Ascending aorta (tissue), 2 donors: ENCODE measurements at places on chromosomes 2 and 18.

DNA sequence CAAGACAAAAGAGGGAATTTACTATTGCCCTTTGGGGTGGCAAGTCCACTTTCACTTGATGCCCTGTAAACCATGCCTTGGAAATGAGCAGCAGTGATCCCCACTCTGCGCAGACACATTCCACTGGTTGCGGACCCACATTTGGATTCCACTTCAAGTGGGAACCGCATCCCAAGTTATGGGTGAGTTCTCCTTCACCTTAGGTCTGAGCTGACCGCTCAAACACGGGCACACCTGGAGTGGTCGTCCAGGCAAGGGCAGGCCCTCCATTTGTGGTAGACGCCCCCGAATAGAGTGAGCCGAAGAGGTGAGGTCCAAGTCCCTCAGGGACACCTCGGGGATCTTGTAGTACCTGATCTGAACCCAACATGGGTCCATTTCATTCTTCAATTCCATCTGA, 9.8 kb upstream of the AGXT start:
- no peak for DNase-seq
- H3K36me3 ChIP-seq: no peaks in the 10 kb centered on the region
- H3K4me1 ChIP-seq: no peaks in the 10 kb centered on the region
- no peaks in the 10 kb centered on the region for H3K27me3 ChIP-seq
- H3K4me3 ChIP-seq: no peak overlapping the region
- H3K27ac ChIP-seq: no peak overlapping the region

GRCh38 chr2:145596416-145596815, 1076.5 kb upstream of the ZEB2 start:
- H3K27ac ChIP-seq: no peak overlapping the region
- H3K36me3 ChIP-seq: no peaks in the 10 kb centered on the region
- H3K4me1 ChIP-seq: no peaks in the 10 kb centered on the region
- H3K4me3 ChIP-seq: no peak overlapping the region
- no peaks in the 10 kb centered on the region for H3K27me3 ChIP-seq

- H3K4me3 ChIP-seq: no peak overlapping the region
- no peaks in the 10 kb centered on the region for H3K36me3 ChIP-seq
- H3K27ac ChIP-seq: no peak overlapping the region
Measured at GRCh38 chr2:215921895-215922294, 91.5 kb downstream of the MREG start.

DNA sequence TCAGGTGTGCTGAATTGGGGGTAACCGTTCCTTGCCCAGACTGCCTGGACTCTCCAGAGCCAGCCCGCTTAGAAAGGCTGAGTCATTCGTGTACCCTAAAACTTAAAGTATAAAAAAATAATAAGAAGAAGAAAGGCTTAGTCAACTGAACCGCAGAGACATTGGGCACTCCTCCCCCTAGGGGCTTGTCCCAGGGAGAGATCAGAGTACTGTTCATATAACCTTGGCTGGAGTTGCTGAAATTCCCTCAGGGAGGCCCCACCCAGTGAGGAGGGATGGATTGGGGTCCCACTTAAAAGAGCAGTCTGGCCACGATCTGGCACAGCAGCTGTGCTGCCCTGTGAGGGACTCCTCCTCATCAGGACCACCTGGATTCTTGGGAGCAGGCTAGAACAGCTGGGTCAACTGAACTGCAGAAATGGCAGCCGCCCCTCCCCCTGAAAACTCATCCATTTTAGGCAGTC, 37.2 kb downstream of the ANKRD12 start:
- H3K27ac ChIP-seq: no peak overlapping the region
- H3K4me3 ChIP-seq: no peak overlapping the region
- H3K36me3 ChIP-seq: no peaks in the 10 kb centered on the region
- H3K4me1 ChIP-seq: no peaks in the 10 kb centered on the region

DNA sequence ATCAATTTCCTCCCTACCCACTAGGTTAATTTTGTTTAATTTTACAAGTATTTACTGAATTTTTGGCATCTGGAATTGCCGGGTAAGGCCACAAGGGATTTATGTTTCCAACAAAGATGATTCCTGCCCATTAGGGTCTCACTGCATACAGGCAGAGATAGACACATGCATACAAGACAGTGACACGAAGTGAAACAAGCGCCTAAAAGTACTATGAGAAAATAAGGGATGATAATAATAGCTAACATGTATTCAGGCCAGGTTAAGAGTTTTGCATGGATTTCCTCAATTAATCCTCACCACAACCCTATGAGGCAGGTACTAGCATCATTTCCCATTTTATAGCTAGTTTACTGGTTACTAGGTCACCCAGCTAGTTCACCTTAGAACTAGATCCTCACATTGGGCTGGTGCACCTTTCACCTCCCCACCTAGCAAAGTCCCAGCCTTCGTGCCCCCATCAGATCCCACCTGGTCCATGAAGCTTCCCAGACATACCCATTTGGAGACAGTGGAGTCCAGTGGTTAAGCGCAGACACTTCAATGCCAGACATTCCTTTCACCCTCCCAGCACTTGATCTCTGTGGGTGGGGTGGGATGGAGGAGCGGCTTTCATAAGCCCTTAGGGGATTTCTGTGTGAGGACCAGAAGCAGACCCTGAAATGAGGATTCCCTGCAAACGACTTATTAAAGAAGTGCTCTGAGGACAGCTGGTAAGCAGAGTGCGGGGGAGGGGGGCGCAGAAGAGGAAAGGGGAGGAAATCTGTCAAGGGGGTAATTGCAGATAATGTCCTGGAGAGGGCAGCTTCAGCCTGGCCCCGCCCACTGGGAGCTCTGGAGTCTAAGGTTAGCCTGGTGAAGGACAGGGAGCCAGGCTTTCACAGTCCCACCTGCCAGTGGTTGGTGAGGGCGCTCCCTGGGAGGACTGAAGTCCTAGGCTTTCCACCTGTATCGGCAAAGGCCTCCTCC, 5.8 kb upstream of the DGUOK start:
- no peaks in the 10 kb centered on the region for H3K27me3 ChIP-seq
- no peak overlapping the region for H3K4me3 ChIP-seq
- no peak for DNase-seq
- peaks cover 26% of the 10 kb centered on the region for H3K36me3 ChIP-seq
- H3K27ac ChIP-seq: no peak overlapping the region
- no peaks in the 10 kb centered on the region for H3K4me1 ChIP-seq

DNA sequence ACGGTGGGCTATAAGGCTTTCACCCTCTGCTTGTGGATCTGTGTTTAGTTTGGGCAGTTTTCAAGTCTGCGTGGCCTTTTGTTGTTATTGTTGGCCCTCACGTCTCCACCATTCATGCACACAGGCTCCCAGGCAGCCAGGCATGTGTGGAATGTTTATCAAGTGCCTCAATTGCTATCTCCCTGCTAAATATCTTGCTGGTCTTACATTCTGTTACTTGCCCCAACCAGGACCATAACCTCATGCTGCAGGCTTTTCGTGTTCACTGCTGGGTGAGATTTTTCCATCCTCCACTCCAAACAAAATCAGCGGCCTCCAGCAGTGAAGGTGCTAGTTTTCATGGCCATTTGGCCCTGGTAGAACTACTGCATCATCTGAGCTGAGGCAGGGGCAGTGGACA, 63.0 kb upstream of the DSC1 start:
- no peak for DNase-seq
- H3K4me3 ChIP-seq: no peak overlapping the region
- no peaks in the 10 kb centered on the region for H3K27me3 ChIP-seq
- H3K4me1 ChIP-seq: peaks cover 3% of the 10 kb centered on the region
- H3K27ac ChIP-seq: no peak overlapping the region
- H3K36me3 ChIP-seq: no peaks in the 10 kb centered on the region

DNA sequence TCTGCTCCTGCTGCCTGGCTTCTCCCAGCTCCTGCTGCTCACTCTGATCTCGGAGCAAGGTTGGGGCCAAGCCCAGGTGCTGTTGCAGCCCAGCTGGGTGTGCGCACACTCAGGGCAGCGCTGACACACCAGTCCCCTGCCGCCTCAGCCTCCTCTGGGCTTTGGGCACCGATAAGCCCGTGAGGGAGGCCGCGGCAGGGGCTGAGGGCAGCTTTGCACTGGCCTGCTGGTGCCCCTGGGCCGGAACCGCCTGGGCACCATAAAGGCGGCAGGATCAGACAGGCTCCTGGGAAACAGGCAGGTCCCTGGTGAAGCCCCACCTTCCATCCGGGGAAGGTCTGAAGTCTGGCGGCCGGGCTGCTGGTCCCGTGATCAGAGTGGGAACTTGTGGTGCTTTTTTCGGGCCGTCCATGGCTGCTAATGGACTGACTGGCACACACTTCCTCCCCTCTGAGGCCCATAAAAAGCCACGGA, 14.1 kb upstream of the EML6 start:
- no peaks in the 10 kb centered on the region for H3K4me1 ChIP-seq
- H3K4me3 ChIP-seq: peak overlapping the region; percentile 63
- H3K36me3 ChIP-seq: no peaks in the 10 kb centered on the region
- no peaks in the 10 kb centered on the region for H3K27me3 ChIP-seq
